Stimulated activated CD8-positive, alpha-beta memory T cell treated with anti-CD3 and anti-CD28 coated beads, Interleukin-7, amount 100 ng/mL, for 1 hour (primary cell): ENCODE measurements at places on chromosomes 2 and 18.

GRCh38 chr2:191470306-191470705 is 207.6 kb upstream of the NABP1 start:
- DNase-seq = no peak

- no peak for DNase-seq
These were observed 37.7 kb downstream of the TGFA start for GRCh38 chr2:70515938-70516337.

- no peak for DNase-seq
These were observed 77.3 kb downstream of the KLHL14 start for GRCh38 chr18:32695534-32695933.

DNA sequence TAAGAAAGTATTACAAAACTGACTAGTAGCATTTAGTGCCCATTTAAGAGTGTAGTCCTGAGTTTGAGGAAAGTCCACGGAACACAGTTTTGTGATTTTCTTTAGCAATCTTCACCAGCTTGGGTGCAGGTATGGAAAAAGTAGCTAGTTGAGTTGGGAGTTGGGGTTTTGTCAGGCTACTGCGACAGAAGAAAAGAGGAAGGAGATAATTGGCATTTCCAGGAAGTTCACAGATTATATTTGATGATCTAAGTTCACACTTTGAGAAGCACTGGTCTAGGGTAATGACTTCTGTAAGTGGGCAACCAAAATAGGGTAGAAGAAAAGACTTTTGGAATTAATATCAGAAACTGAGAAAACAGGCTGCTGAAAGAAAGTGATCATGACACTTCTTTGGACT is 52.1 kb downstream of the VIL1 start:
- no peak for DNase-seq

DNA sequence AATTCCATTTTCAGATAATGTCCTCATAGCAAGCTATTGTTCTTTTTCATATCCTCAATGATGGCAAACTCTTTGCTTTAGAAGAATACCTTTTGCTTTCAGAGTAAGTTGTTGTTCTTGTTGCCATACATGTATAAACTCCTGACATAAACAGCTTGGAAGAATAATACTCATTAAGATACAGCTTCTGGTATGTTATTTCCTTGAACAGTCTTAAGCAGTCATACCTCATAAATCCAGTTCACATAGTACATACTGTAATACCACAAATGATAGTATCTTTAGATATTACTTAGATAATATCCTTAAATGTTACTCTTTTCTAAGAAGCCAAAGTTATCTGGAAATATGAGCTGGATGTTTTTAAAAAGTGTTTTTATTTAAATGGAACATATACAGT is 23.2 kb downstream of the METTL8 start:
- DNase-seq = no peak

GRCh38 chr18:58135183-58135641 is 91.2 kb downstream of the NEDD4L start:
- DNase-seq = no peak

DNA sequence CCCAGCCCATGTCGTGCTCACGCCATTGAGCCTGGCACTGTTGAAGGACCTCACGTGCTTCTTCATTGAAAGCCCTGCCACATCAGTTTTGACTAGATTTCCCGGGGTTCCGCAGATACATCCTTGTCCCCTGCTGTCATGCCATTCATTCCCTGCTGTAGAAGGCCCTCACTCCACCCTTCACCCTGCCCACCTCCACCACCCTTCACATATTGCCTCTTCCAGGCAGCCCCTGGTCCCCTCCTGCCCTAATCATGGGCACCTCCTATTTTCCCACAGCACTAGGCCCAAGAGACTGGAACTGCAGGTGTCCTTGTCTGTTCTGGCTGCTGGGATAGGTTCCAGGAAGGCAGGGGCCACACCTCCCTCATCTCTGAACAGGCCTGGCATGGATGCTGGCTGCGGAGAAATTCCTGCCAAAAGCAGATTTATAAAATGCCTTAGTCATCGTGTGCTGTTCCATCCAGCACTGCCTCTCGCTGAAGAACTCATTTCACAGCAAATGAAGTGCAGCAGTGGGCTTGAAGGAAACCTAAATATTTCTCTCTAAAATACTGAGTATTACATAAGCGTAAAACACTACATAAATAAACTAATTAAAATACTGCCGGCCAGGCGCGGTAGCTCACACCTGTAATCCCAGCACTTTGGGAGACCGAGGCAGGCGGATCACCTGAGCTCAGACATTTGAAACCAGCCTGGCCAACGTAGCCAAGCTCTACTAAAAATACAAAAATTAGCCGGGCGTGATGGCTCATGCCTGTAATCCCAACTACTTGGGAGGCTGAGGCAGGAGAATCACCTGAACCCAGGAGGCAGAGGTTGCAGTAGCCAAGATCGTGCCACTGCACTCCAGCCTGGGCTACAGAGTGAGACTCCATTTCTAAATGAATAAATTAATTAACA is 38.4 kb downstream of the EIF4E2 start:
- no peak for DNase-seq

DNA sequence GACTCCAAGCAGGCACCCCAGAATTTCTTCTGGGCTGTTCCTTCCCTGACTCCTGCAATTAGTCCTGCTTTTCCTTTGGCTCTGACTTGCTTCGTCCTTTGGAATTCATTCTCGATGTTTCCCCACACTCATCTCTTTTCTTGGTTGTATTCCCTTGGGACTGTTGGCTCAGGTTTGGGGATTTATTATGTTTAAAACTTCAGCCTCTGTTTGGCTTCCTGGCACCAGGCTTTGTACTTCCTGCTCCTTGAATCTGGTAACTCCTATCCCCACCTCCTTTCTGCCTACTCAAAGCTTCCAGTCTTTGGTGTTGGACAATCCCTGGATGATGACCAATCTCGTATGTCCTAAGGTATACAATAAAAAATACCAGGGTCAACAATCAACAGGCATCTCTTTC is 1.8 kb upstream of the KCNE4 start:
- DNase-seq = no peak

GRCh38 chr2:26891-27290 is 19.4 kb downstream of the FAM110C start:
- no peak for DNase-seq

- DNase-seq = no peak
These were observed 706 bp downstream of the LAMA1 start for GRCh38 chr18:7116792-7117389.

DNA sequence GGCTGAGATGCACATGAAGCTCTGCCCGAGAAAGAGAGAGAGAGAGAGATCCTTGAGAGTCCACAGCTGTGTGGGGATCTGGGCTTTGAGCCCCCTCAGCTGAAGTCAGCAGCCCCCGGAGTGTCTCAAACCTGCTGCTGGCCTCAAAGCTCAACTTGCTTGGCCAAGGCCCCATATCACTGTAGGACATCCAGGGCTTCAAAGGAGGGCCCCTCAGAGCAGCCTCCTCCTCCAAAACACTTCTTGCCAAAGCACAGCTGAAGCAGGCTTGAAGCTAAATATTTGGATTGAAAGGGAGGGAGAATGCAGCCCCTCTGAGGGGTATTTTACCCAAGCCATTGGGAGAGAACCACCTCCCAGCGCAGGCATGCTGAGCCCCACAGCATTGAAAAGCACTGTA is 357.6 kb downstream of the OSR1 start:
- DNase-seq = no peak

GRCh38 chr18:3806656-3807055 is 356.7 kb downstream of the TGIF1 start:
- DNase-seq = no peak

- no peak for DNase-seq
These were observed 96.8 kb downstream of the STPG4 start for GRCh38 chr2:47058003-47058931.

- no peak for DNase-seq
These were observed 564.4 kb upstream of the LINC00305 start for GRCh38 chr18:64713284-64713683.
